ENCODE measurements at places on chromosomes 4 and X.

DNA sequence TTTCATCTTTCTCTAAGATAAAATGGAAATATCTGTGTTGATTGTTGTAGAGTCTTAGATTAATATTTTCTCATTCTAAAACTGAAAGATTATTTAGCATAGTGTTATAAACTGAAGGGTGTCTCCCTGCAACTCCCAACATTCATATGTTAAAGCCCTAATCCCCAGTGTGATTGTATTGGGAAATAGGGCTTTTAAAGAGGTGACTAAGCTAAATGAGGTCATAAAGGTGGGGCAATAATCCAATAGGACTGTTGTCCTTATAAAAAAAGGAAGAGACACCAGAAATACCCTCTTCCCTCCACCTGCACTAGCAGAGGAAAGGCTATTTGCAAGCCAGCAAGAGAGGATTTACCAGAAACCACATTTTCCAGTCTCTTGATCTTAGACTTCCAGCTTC, 1626.4 kb downstream of the C4orf33 start:
- DNase-seq = no peak

GRCh38 chrX:145848857-145849256, 31.2 kb downstream of the SLITRK2 start:
- no peak for DNase-seq

- DNase-seq = no peak
Observed at GRCh38 chrX:149374751-149375150, 130.4 kb downstream of the IDS start.

DNA sequence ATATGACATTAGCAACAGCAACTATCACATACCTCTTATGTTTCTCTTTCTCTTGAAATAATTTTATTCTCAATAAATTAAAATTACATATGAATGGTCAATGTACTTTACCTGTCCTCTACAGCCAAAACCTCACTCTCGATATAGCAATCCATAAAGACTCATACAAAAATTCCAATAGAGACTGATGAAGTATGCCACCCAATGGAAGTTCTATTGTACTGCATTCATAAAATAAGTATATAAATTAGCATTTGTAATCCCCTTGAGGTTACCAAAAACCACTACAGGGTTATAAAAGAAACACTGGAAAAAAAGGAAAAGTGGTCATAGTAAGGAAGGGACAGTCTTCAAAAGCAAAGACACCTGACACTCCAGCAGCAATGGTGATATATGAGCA, 32.8 kb downstream of the CLDN2 start:
- peak; percentile 30 for DNase-seq

- DNase-seq = no peak
Observed at GRCh38 chrX:102739657-102740056, 19.1 kb downstream of the GPRASP3 start.

DNA sequence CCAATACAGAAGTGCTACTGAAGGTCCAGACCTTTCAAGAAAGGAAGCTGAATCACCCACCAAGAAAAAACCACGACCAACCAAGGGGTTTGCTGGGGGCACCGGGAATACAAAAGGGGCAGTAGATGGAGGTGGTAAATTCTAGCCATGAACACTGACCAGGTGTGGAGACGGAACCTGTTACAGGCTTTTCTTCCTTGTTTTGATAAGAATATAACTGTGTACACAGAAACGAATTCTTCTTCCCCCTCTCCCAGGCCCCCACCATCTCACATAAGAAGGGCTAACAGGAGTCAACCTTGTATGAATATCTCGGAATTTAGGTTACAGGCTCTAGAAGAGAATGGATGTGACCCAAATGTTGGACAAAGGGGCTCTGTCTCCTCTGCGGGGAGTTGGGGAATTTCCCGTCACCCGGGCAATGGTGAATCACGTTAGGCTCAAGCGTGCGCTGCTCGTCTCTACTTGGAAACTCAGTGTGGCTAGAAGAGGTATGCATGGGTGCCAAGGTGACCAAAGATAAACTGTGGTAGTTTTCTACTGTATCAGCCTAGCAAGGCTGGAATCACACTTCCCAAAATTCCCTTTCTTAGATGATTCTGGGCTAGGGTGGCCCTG, 87.0 kb downstream of the AFAP1 start:
- peak; percentile 84 for DNase-seq

GRCh38 chrX:53474707-53475106, 40.5 kb upstream of the HSD17B10 start:
- no peak for DNase-seq

DNA sequence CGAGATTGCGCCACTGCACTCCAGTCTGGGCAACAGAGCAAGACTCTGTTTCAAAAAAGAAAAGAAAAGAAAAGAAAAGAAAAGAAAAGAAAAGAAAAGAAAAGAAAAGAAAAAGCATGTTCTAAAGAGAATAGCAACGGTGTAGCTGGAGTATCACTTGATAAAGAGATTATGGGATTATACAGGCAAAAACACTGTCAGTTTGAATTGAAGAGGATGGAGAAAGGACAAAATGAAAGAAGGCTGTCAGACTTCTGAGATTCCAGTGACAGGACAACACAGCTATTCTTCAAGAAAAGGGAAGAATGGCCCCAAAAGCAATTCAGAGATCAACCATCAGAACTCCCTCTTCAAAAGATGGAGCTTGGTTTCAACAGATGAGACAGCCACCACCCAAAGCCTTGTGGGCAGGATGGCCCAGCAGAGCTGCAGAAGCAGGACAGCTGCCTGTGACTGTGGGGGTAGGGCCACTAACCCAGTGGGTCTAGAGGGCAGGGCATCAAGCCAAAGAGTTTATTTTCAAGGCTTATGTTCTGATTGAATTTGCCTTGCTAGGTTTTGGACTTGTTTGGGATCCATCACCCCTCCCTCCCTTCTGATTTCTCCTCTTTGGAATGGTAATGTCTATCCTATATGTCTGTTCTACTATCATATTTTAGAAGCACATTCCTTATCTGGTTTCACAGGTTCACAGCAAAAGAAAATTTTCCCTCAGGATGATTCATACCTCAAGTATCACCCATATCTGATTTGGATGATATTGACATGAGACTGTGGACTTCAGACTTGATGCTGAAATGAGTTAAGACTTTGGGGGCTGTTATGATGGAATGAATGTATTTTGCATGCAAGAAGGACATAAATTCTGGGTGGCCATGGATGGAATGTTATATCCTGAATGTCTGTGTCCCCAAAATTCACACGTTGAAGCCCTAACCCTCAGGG, 17.5 kb downstream of the RFC1 start:
- no peak for DNase-seq

- DNase-seq = peak; percentile 71
Observed at GRCh38 chr4:145083891-145084605, 13.9 kb downstream of the ANAPC10 start.

DNA sequence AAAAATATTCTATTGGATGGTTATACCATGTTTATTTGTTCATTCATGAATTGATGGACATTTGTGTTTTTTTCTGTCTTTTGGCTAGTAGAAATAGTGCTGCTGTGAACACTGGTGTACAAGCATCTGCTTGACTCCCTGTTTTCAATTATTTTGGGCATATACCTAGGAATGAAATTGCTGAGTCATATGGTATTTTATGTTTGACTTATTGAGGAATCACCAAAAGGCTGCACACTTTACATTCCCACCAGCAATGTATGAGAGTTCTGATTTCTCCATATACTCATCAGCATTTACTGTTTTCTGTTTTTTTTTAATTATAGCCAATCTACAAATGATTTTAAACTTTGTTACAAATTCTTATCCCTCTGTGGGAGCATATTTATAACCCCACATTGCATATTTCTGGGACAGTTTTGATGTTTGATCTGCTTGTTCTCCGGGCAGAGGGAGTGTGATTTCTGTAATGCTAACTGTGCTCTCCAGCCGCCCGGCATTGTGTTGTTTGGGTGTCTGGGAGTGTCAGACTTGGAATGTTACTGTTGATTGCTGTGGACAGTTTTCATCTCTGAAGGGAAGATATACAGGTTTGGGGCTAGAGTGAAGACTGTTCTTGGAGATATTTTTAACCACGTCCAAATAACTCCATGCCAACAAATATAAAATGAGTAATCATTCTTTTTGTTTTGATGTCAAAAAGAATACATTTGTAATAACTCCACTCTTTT, 60.5 kb upstream of the PGRMC2 start:
- DNase-seq = no peak
